ENCODE measurements at places on chromosomes 12 and 14.

DNA sequence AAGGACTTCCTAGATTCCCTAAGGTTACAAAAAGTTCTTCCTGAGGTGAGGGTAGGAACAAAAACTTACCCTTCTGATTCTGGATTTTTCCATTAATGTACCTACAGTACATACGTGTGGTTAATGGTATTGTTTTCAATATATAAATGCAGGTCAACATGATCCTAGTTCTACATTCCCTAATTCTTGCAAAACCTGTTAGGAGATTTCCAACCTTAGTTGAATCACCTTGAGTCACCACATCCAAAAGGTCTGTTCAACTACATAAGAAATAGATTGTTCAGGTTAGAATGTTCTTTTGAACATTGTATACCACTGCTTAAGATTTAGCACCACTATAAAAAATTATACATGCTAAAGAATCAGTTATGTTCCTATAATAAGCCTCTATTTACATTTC lies 118.9 kb downstream of the GARIN6 start:
- H3K27ac ChIP-seq, result no peak overlapping the region
- no peak overlapping the region for H3K4me3 ChIP-seq
- no peak for DNase-seq
- no peaks in the 10 kb centered on the region for H3K36me3 ChIP-seq
- no peaks in the 10 kb centered on the region for H3K4me1 ChIP-seq
- no peaks in the 10 kb centered on the region for H3K27me3 ChIP-seq

GRCh38 chr14:59570122-59570521 lies 6.5 kb downstream of the CCDC175 start:
- H3K36me3 ChIP-seq, result no peaks in the 10 kb centered on the region
- H3K4me1 ChIP-seq, result no peaks in the 10 kb centered on the region
- DNase-seq, result no peak
- no peak overlapping the region for H3K4me3 ChIP-seq
- H3K27ac ChIP-seq, result no peak overlapping the region

DNA sequence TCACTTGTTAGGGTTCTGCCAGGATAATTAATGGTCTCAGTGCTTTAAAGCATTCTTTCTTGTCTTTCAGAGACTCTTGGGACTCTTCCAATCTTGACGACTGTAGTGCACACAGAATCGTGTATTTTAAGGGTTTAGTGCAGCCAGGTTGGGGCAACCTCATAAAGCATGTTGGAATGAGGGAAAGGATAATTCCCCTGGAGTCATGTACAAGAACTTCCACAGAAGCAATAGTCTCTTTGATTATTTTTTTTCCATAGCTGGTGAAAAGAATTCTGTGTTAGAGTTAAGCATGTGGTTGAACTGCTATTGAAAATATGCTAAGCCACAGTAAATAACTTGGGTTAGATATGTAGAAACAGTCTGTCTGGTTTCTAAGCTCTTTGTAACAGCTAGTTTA lies 246.8 kb upstream of the DAAM1 start:
- peaks cover 3% of the 10 kb centered on the region for H3K27me3 ChIP-seq
- no peak overlapping the region for H3K4me3 ChIP-seq
- DNase-seq, result no peak
- H3K36me3 ChIP-seq, result no peaks in the 10 kb centered on the region
- no peaks in the 10 kb centered on the region for H3K4me1 ChIP-seq

DNA sequence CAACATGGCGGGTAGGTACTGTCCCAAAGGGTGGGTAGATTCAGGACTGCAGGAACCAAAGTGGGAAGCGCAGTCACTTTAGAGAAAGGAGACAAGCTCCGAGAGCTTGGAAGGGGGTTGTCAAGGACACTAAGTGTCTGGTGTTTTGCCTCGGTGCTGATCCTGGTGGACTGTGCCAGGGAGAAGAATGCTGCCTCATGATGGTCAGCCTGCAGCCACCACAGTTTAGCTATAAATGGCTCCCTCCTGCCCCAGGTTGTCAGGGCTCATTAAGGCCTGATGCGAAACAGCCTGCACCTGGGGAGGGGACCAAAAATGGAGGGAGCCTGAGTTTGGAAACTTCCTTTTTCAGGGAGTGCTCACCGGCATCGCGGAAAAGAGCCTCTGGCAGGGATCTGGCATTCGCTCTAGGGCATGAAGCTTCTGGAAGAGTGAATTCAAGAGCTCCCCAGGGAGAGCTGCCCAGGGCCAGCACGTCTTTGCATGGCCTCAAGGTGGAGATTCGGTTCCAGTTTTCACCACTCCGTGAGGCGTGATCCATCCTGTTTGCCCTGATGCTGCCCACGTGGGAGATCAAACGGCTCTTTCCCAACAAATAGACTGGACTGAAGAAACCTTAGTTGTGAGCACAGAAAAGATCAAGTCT lies 164.0 kb downstream of the FOXN3 start:
- DNase-seq, result no peak
- H3K36me3 ChIP-seq, result peaks cover 18% of the 10 kb centered on the region
- H3K27me3 ChIP-seq, result no peaks in the 10 kb centered on the region
- peaks cover 4% of the 10 kb centered on the region for H3K4me1 ChIP-seq

DNA sequence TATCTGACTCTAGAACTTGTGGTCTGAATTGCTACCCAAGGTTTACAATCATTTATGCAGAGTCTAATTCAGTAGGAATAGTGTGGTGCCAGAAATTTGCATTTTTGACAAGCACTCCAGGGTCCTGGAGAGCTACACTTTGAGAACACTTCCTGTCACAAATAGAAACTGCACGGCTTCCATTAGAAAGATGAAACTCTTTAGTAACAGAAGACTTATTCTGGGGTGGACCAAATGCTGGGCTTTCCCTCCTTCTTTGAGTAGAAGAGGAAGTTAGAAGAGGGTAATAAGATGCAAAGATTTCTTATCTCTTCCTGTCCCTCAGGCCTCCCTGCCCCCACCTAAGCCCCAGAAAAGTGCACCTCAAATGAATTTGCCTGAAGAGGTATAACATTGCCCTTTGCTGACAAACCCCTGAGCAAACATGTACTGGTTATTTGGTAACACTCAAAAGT lies 28.4 kb downstream of the DGLUCY start:
- no peaks in the 10 kb centered on the region for H3K27me3 ChIP-seq
- H3K4me3 ChIP-seq, result peak overlapping the region; percentile 75
- peak; percentile 39 for DNase-seq
- peaks cover 61% of the 10 kb centered on the region for H3K36me3 ChIP-seq
- peak overlapping the region; percentile 89 for H3K27ac ChIP-seq

- peak overlapping the region; percentile 52 for H3K27ac ChIP-seq
- H3K36me3 ChIP-seq, result peaks cover 21% of the 10 kb centered on the region
- H3K4me3 ChIP-seq, result no peak overlapping the region
- H3K4me1 ChIP-seq, result peaks cover 49% of the 10 kb centered on the region
- DNase-seq, result no peak
- no peaks in the 10 kb centered on the region for H3K27me3 ChIP-seq
Observed at GRCh38 chr14:100246809-100247428, 8.0 kb downstream of the YY1 start.

- H3K27ac ChIP-seq, result no peak overlapping the region
- peaks cover 3% of the 10 kb centered on the region for H3K4me1 ChIP-seq
- no peaks in the 10 kb centered on the region for H3K36me3 ChIP-seq
- DNase-seq, result no peak
Observed at GRCh38 chr12:1857086-1857485, 36.7 kb downstream of the LRTM2 start.

DNA sequence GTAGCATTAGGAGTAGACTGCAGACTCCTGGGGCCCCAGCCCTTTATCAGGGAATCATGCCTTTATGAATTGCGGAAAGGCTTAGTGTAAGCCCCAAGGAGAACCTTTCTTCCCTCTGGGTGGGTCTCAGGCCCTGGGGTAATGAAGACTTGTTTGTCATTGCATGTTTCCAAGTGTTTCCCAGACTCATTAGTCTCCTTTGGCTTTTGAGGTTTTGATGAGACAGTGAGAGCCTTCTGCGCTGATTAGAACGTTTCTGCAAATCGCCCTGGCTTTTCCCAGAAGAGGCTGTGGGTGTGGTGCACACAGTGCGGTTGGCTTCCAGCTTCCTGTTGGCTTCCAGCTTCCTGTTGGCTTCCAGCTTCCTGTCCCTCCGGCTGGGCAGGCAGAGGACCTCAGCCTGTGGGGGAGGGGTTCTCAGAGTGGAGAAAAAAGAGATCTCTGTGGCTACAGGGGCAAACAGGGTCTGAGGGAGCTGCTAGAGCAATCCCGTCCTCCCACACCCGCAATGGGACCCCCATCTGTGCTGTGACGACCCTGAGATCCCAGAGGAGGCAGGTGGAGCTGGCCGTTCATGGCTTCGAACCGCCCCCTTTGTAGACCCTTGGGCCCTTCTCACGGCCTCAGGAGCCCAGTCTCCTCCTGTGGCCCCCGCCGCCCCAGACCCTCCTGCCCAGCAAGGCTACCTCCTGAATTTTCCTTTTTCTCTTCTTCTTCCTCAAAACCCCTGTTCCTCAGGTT lies 42.1 kb downstream of the GPR68 start:
- H3K4me3 ChIP-seq, result peak overlapping the region; percentile 65
- no peaks in the 10 kb centered on the region for H3K27me3 ChIP-seq
- peak overlapping the region; percentile 80 for H3K27ac ChIP-seq
- H3K36me3 ChIP-seq, result peaks cover 72% of the 10 kb centered on the region
- peaks cover 54% of the 10 kb centered on the region for H3K4me1 ChIP-seq

GRCh38 chr12:26295001-26295400 lies 99.6 kb downstream of the SSPN start:
- peaks cover 12% of the 10 kb centered on the region for H3K27me3 ChIP-seq
- no peak overlapping the region for H3K27ac ChIP-seq
- H3K36me3 ChIP-seq, result no peaks in the 10 kb centered on the region
- no peak for DNase-seq
- H3K4me3 ChIP-seq, result no peak overlapping the region

- peaks cover 36% of the 10 kb centered on the region for H3K27me3 ChIP-seq
- H3K4me3 ChIP-seq, result no peak overlapping the region
- H3K27ac ChIP-seq, result no peak overlapping the region
- H3K4me1 ChIP-seq, result no peaks in the 10 kb centered on the region
- DNase-seq, result no peak
- H3K36me3 ChIP-seq, result no peaks in the 10 kb centered on the region
Observed at GRCh38 chr14:103220134-103220981, 97.1 kb downstream of the TNFAIP2 start.
